Suppressor macrophage treated with lipopolysaccharide for 1 hour (primary cell): ENCODE measurements at places on chromosomes 5 and 9.
A peak's percentile ranks its signal among the peaks of the same experiment; 100 is the strongest.

- DNase-seq: peak; percentile 77
Observed at GRCh38 chr5:169637085-169637548, at the start of gene DOCK2. Gene DOCK2, plus strand, starts transcription at chr5:169637275. Its CDS starts 52 bp downstream, at chr5:169637327.

- no peak for DNase-seq
Observed at GRCh38 chr5:17794201-17794600, 159.9 kb downstream of the TAF11L14 start.

GRCh38 chr9:92292338-92293074 is 991 bp downstream of the IARS1 start:
- peak; percentile 80 for DNase-seq

- DNase-seq: no peak
Observed at GRCh38 chr5:14440582-14441431, 140.8 kb upstream of the OTULINL start.

DNA sequence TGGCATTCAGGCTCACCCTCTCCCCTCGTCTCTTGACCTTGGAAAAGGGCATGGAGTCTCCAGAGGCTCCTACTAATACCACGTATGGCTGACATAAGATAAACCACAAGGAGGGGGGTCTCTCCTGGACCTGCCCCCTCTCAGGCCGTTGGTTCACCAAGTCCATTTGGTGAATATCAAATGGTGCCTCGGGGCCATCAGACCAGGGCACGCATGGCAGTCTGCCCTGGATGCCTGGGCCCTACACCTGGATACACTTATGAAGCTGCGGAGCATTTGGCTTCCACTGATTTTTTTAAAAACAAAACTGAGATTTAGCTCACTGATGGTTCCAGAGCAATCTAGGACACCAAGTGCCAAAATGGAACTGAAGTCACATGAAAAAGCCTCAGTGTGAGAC is 40.3 kb upstream of the ZNF622 start:
- no peak for DNase-seq

- DNase-seq: peak; percentile 7
Observed at GRCh38 chr5:74575741-74576538, 64.6 kb downstream of the ENC1 start.
